Right hindlimb (tissue), 1 donor: ENCODE measurements at places on chromosomes 3 and 15.

GRCh38 chr3:10263646-10264363 lies 15.5 kb downstream of the TATDN2 start:
- DNase-seq: no peak

DNA sequence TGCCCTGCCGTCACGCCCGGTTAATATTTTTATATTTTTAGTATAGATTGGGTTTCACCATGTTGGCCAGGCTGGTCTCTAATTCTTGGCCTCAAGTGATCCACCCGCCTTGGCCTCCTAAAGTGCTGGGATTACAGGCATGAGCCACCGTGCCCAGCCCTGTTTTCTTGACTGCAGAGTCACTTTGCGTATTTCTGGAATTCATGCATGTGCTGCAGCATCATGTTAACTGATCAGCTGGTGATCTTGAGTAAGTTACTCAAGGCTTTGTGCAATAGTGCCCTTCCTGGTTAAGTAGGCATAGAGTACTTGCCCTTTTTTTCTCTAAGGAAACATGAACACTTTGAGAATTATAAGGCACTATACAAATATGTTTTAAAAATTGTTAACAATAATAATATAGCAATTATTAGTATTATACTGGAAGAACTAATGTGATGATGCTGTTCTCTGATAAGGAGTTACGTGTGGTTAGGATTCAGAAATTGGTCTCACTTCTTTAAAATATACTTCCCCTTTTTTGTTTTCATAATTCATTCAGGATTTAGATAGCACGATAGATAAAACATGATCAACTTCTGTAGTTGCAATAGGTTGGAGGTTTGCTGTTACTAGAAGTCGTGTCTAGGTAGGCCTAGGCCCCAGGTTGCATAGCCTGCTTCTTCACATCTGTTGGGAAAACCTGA lies 33.6 kb downstream of the GPR171 start:
- DNase-seq: no peak

DNA sequence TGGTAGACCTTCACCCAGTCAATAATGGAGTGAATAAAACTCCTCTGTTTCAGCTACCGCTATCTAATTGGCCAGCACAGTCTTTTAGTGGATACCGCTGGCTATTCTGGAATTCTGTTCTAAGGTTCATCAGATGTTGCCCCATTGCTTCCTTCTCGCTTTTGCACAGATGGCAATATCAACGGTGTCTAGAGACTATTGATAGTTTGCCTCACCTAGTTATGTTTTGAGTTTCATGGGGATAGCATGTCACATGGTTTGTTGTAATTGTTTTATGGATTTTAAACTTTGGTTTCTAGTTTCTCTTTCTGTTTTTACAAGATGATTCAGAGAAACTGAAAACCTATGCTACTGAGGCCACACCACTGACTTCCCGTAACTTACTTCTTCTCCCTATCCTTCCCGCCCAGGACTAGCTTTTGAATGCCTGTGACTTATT lies 2.0 kb downstream of the XRN1 start:
- no peak for DNase-seq

GRCh38 chr3:16309558-16309957 lies 44.5 kb downstream of the OXNAD1 start:
- DNase-seq: no peak

- DNase-seq: no peak
These were observed 211.9 kb upstream of the GOLGA6L4 start for GRCh38 chr15:84023636-84024035.
